Astrocyte (in vitro differentiated cells and primary cell): ENCODE measurements at places on chromosomes 5 and 9. TPM values are rescaled to one million over a fixed set of nuclear protein-coding genes. Genes with fewer than 3 reads are reported as not detected.

DNA sequence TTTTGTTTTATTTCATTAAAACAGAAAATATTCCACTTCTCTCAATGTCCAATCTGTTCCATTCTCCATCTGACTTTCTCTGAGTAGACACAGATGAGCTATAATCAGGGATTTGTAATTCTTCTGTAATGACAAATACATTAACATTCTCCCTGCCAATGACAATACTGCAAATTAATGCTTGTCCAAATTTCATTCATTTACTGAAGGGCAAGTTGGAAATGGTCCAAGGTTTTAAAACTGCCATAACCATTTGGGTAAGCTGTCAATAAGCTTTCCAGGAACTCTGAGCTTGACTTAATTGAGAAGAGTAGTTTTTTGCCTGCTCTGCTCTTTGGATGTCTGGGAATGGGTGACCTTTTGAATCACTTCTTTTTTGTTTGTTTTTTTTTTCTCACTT is 253.5 kb downstream of the DMRTA1 start:
- DNase-seq: no peak

DNA sequence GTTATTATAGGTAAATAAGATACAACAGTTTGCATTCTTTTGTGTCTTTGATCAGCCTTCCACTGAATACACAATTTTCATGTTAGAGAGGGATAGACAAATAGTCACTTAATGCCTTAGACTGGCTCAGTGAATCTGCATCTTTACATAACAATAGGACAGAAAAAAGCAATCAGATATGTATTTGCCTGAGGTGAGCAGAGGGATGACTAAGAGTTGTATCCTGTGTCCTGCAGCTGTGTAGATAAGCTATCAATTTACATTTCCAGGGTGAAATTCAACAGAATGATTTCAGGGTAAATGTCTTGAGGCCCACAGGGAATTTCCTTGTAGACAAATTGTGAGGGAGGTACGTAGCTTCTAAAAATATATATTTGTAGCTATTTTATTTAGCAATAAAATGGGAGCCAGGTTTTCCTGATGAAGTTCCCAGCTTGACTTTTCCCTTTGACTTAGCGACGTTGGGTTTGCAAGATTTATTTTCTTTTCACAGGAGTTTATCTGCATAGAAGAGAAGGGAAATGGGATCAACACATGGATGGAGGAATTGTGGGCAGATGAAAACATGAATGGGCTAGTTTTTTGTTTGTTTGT is 586.1 kb upstream of the CDH6 start:
- no peak for DNase-seq

GRCh38 chr5:150155258-150156026 is at the start of gene PDGFRB:
Gene PDGFRB (minus strand): TSS chr5:150155845. CDS start chr5:150137047, 18,798 bp downstream.
- DNase-seq: peak; percentile 78

The KIAA0825 gene
- total RNA-seq: 2.5 and 2.9 TPM in 2 replicates

The ANKRD20A1 gene
- 0.89 and 1.2 TPM in 2 replicates for total RNA-seq

The PRLR gene
- 0.93 and 0.99 TPM in 2 replicates for total RNA-seq

DNA sequence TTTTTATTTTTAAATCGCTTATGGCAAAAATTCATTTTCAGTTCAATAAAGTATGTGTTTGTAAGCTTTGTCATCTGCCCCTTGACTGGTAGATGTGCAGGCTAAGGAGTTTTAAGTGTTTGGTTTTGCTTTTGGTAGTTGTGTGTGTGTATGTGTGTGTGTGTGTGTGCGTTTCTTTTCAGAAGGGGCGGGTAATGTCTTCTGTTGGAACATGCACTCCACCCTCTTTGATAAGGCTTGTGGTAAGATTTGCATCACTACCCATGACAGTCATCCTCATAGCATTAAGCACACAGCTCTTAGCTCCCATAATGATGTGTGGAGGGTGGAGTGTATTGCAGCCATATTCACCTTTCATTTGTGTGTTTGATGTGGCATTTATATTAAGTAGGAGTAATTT is 92.1 kb upstream of the FSD1L start:
- peak; percentile 59 for DNase-seq
